ENCODE measurements at places on chromosomes 3 and 15. TPM values are rescaled to one million over a fixed set of nuclear protein-coding genes. Genes with fewer than 3 reads are reported as not detected.

- no peak overlapping the region for H3K4me3 ChIP-seq
- H3K4me1 ChIP-seq, result peaks cover 9% of the 10 kb centered on the region
- no peaks in the 10 kb centered on the region for H3K36me3 ChIP-seq
Measured at GRCh38 chr15:55914446-55914845, 79.0 kb downstream of the NEDD4 start.

DNA sequence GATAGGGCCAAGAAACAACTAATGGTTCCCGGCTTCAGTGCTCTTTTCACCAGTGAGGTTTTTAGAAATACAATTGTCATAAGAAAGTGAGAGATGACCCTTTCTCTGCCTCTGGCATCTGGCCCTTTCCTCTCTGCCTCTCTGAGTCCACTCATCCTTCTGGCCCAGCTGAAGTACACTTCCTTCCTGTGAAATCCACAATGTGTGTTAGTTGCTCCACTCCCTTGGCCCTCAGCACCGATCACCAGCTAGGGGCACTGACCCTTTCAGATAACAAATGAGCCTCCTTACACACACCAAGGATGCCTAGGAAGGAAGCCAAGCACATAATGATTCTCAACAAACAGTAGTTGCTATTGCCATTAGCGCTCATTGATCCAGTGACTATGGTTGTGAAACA lies 2.9 kb upstream of the CAV3 start:
- DNase-seq, result no peak
- no peak overlapping the region for H3K4me3 ChIP-seq
- no peaks in the 10 kb centered on the region for H3K4me1 ChIP-seq
- H3K36me3 ChIP-seq, result no peaks in the 10 kb centered on the region
- H3K27me3 ChIP-seq, result no peaks in the 10 kb centered on the region

- H3K4me3 ChIP-seq, result no peak overlapping the region
- no peaks in the 10 kb centered on the region for H3K36me3 ChIP-seq
- no peak overlapping the region for H3K27ac ChIP-seq
- no peaks in the 10 kb centered on the region for H3K4me1 ChIP-seq
- no peak for DNase-seq
- H3K27me3 ChIP-seq, result no peaks in the 10 kb centered on the region
Measured at GRCh38 chr15:39219608-39220007, 361.3 kb upstream of the THBS1 start.

GRCh38 chr3:16447135-16447534 lies 66.4 kb downstream of the RFTN1 start:
- H3K27ac ChIP-seq, result no peak overlapping the region
- H3K4me3 ChIP-seq, result no peak overlapping the region
- H3K36me3 ChIP-seq, result no peaks in the 10 kb centered on the region
- H3K4me1 ChIP-seq, result peaks cover 10% of the 10 kb centered on the region
- no peak for DNase-seq
- H3K27me3 ChIP-seq, result no peaks in the 10 kb centered on the region

- H3K4me3 ChIP-seq, result no peak overlapping the region
- no peak overlapping the region for H3K27ac ChIP-seq
- H3K27me3 ChIP-seq, result no peaks in the 10 kb centered on the region
- no peak for DNase-seq
- no peaks in the 10 kb centered on the region for H3K4me1 ChIP-seq
Measured at GRCh38 chr3:59430341-59430740, 380.5 kb upstream of the CFAP20DC start.

Gene CDHR4
- not detected for total RNA-seq
